ENCODE measurements at places on chromosomes 1 and 21.

GRCh38 chr1:201655243-201655642 lies 116.3 kb downstream of the NAV1 start:
- no peaks in the 10 kb centered on the region for H3K36me3 ChIP-seq
- no peaks in the 10 kb centered on the region for H3K27me3 ChIP-seq
- no peak overlapping the region for H3K4me3 ChIP-seq
- peak overlapping the region; percentile 69 for H3K27ac ChIP-seq
- peaks cover 42% of the 10 kb centered on the region for H3K4me1 ChIP-seq
- DNase-seq = no peak

- no peak for DNase-seq
- no peak overlapping the region for H3K27ac ChIP-seq
- peaks cover 8% of the 10 kb centered on the region for H3K4me1 ChIP-seq
- no peak overlapping the region for H3K4me3 ChIP-seq
- no peaks in the 10 kb centered on the region for H3K27me3 ChIP-seq
- no peaks in the 10 kb centered on the region for H3K36me3 ChIP-seq
These were observed 171.0 kb downstream of the ZC3H11B start for GRCh38 chr1:219441884-219442283.

DNA sequence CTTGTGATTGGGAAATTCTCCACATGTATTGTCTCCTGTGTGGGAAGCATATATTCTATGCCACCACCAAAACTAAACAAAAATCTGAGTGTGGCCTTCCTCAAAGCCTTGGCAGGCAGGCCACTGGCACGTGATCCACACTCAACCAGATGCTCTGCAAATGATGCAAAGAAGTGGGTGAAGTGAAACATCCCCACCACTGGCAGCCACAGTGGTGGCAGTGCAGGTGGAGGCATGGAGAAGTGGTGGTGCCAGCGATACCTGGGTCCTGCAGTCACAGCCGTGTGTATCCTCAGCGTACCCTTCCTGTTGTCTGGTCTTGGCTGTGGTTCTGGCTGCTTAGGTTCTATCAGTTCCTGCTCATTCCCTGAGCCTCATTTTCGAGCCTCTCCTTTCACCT lies 65.2 kb downstream of the PLPPR5 start:
- DNase-seq = no peak
- no peaks in the 10 kb centered on the region for H3K27me3 ChIP-seq
- H3K4me1 ChIP-seq = no peaks in the 10 kb centered on the region

DNA sequence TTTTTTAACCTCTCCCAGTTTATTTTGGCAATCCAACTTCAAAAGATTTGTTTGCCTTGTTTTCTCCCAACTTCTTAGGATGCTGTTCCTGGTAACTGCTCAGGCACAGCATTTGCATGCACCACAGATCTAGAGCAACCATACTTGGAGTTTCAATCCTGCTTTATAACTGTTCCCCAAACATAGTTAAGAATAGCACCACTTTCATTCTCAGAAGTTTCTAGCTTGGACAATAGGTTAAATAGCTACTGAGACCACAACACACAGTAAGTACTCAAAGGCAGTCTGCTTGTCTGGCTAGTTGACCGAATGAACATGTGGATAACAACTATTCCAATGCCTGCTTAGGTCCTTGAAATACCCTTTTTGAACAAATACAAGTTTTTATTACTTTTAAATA lies 76.8 kb downstream of the FOXJ3 start:
- no peak for DNase-seq
- no peaks in the 10 kb centered on the region for H3K27me3 ChIP-seq
- no peak overlapping the region for H3K27ac ChIP-seq
- no peaks in the 10 kb centered on the region for H3K36me3 ChIP-seq
- no peak overlapping the region for H3K4me3 ChIP-seq

DNA sequence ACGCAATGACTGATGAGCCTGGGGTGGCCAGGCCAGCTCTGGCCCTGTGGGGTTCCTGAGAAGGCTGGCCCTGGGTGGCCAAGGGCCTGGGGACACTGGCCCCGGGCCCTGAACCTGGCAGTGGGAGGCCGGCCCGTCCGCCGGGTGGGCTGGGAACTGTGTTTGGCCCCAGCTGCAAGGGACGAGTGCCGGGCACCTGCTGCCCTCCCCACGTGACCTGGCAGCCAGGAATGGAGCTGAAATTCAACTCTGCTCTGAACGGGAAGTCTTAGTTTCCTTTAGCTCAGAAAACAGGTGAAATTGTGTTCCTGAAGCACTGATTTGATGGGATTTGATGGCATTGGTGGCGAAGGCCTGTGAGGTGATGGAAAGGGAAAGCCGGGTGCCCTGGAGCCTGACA lies 8.2 kb upstream of the TTLL10 start:
- peak overlapping the region; percentile 98 for H3K27ac ChIP-seq
- H3K36me3 ChIP-seq = no peaks in the 10 kb centered on the region
- H3K4me3 ChIP-seq = peak overlapping the region; percentile 56
- H3K27me3 ChIP-seq = peaks cover 17% of the 10 kb centered on the region
- peaks cover 41% of the 10 kb centered on the region for H3K4me1 ChIP-seq

DNA sequence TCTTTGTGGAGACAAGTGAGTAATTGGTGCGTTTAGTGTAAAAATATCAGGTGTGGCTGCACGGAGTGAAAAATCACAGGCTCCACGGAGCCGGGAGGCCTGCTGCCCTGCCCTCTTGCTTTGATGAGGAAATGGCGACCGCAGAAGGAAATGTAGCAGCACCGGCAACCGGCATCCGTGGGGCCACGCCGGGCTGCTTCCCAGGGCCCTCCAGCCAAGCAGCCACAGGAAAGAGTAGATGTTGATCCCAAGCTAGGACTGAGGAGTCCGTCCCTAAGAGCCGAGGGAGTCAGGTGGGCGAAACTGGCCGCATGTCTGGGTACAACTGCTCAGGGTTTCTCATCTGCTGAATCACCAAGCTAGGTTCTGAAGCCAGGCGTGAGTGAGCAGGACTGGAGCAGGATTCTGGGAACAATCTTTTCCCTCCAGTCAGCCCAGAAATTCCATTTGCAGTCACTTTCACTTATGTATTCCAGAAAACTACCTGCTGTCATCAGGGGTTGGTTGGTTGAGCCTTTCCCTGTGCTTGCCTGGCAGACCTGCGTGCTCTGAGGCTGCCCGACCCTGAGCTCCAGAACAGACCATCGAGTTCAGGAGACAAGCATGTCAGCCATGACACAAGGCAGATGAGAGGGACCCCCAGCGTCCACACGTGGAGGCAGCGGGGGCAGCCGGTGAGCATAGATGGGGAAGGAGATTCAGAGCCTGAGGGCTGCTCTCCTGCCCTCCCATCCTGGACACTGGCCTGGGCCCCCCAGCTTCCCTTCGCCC lies 5.8 kb upstream of the ITGB2 start:
- H3K27ac ChIP-seq = peak overlapping the region; percentile 33
- H3K27me3 ChIP-seq = peaks cover 53% of the 10 kb centered on the region
- no peaks in the 10 kb centered on the region for H3K36me3 ChIP-seq
- no peak overlapping the region for H3K4me3 ChIP-seq
- H3K4me1 ChIP-seq = peaks cover 9% of the 10 kb centered on the region
- DNase-seq = no peak

GRCh38 chr1:119081267-119081666 lies 59.2 kb downstream of the WARS2 start:
- H3K4me1 ChIP-seq = no peaks in the 10 kb centered on the region
- DNase-seq = no peak
- H3K4me3 ChIP-seq = no peak overlapping the region
- H3K36me3 ChIP-seq = no peaks in the 10 kb centered on the region
- H3K27ac ChIP-seq = no peak overlapping the region

GRCh38 chr1:201332021-201332420 lies 45.5 kb downstream of the TNNT2 start:
- DNase-seq = no peak
- no peaks in the 10 kb centered on the region for H3K27me3 ChIP-seq
- no peak overlapping the region for H3K4me3 ChIP-seq
- no peaks in the 10 kb centered on the region for H3K36me3 ChIP-seq
- H3K4me1 ChIP-seq = no peaks in the 10 kb centered on the region

GRCh38 chr21:43370091-43370658 lies 56.8 kb downstream of the SIK1 start:
- no peaks in the 10 kb centered on the region for H3K27me3 ChIP-seq
- H3K36me3 ChIP-seq = no peaks in the 10 kb centered on the region
- H3K4me3 ChIP-seq = no peak overlapping the region
- H3K27ac ChIP-seq = no peak overlapping the region

DNA sequence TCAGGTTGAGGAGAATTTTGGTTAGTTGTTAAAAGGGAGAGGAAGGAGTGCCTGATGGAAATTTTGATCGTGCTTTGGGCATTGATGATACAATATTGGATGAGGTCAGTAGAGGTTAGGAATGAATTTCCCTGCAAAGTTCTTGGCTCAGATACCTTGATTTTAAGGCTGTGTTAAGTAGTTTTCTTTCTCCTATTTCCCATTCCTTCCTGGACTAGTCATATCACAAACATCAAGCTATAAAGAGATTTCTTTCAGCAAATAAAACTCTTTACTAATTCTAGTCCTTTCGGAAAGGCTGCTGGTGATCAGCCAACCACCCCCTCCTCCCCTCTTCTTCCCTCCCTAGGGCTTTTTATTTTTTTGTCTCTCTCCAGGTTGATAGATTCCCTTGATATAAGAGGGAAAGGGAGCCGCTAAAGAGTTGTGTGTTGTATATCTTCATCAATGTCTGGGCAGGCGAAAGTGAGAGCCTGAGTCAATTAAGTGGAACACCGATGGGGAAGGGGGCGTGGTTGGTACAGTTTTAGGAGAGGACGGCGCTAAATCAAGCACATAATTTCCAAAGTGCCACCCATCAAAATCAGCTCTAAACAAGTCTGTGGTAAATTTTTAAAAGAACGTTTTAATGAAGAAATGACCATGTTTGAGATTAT lies 100.1 kb upstream of the PLXNA2 start:
- no peaks in the 10 kb centered on the region for H3K4me1 ChIP-seq
- no peak overlapping the region for H3K4me3 ChIP-seq
- no peak overlapping the region for H3K27ac ChIP-seq
- H3K36me3 ChIP-seq = no peaks in the 10 kb centered on the region
- H3K27me3 ChIP-seq = no peaks in the 10 kb centered on the region
- DNase-seq = no peak

Data from transverse colon (tissue), 4 donors.